CD4-positive, alpha-beta T cell treated with Interferon gamma for 1 hour (primary cell): ENCODE measurements at places on chromosomes 7 and 10.

- no peak for DNase-seq
Observed at GRCh38 chr7:151692721-151693120, 173.0 kb upstream of the RHEB start.

DNA sequence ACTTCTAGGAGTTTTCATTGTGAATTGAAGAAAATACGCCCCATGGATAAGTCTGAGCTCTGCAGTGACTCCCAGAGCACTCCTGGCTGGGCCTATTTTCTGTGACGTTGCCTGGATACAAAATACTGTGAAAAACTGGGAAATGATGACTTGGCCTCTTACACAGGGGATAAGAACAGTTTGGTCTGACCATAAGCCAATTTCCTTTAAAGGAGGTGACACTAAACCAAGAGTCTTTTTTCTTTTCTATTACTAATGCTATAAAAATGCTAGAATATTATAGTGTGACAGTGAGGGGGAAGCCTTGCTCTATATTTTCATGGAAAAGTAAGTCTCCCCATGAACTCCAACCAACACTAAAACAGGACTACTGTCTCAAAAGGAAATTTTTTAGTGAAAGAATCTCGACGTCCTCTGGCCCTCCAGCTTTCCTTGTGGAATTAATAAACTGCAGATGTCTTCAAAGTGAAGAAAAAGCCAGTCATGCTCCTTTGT, 45.5 kb downstream of the MYOF start:
- DNase-seq: peak; percentile 10

- no peak for DNase-seq
Observed at GRCh38 chr10:13773043-13773442, 186.3 kb downstream of the PRPF18 start.

DNA sequence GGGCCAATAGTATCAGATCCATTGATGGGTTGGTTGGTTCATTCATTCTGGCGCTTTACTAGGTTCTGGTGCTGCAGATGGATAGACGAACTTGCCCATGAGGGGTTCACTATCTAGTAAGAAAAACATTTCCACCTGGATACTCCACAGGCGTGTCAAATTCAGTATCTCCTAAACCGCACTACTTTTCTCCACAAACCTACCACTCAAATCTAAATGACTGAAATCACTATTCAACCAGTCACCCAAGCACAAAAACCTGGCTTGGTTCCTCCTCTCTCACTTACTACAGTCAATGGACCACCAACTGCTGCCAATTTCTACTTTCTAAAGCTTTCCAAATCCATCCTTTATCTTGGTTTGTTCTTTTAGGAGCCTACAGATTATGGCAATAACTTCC, 572 bp downstream of the AGK start:
- no peak for DNase-seq

DNA sequence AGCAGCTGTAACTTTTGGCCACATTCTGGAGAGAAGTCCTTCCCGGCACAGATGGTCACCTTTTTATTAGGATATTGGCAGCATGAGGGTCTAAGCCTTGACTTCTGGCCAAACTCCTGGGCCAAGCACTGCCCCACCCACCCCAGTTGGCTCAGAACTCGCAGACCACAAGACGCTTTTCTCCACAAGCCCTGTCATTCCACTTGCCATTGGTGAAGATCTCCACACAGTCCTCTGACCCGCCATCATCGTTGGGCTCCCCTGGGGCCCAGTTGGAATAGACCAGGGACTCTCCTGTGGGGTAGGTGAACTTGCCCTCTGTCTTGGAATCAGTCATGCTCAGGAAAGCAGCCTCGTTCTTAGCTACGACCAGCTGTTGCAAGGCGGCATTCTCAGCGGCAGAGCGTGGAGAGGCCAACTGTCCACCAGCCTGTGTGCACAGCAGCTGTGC, 11.2 kb downstream of the SFTPD start:
- no peak for DNase-seq

- DNase-seq: peak; percentile 36
Observed at GRCh38 chr10:98425511-98426352, 10.8 kb upstream of the PYROXD2 start.

DNA sequence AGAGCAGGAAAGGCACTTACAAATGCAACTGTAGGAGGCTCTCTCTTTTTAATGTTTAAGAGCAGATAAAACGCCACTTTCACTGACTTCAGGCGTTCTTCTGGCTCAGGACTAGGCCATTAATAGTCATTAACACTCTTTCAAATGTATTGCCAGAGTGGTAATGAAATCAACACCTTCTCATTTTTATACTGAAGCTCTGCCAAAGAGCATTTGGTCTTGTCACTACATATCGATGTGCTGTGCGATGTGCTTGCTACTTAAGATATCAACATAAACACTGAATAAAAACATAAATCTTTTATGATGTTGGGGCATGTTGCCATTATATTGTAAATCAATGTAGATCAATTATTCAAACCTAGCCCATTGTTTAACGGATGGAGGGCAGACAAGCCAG, 634.7 kb downstream of the ARL4A start:
- no peak for DNase-seq

DNA sequence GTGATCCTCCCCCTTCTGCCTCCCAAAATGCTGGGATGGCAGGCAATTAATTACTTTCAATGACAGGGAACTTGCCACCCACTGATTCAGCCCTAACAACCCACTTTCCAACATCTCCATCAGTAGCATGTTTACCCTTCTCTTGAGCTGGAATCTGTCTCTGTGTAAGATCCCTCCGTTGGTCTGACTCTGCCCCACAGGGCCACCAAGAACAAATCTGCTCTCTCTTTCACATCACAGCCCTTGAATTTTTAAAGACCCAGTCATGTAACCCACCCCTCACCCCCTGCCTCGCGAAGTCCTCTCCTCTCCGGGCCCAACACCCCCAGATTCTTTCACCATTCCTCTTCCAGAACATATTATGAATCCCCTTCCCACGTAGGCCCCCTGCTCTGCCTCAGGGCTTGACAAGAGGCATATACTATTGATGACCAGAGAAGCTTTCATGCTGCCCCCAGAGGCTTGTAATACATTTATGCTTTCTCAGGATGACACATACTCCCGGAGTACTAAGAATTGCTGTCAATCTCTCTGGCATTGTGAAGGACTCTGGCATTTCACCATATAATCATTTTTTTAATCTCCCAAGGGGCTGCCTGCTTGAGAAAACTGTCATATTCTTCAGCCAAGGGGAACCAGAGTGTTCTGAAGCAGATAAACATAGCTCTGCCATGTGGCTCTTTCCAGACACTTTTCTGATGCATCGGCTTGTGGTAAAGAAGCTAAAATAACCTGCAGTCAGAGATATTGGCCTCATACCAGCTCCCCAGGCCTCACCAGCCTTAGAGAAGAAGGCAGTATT, 179.2 kb upstream of the AUTS2 start:
- no peak for DNase-seq

DNA sequence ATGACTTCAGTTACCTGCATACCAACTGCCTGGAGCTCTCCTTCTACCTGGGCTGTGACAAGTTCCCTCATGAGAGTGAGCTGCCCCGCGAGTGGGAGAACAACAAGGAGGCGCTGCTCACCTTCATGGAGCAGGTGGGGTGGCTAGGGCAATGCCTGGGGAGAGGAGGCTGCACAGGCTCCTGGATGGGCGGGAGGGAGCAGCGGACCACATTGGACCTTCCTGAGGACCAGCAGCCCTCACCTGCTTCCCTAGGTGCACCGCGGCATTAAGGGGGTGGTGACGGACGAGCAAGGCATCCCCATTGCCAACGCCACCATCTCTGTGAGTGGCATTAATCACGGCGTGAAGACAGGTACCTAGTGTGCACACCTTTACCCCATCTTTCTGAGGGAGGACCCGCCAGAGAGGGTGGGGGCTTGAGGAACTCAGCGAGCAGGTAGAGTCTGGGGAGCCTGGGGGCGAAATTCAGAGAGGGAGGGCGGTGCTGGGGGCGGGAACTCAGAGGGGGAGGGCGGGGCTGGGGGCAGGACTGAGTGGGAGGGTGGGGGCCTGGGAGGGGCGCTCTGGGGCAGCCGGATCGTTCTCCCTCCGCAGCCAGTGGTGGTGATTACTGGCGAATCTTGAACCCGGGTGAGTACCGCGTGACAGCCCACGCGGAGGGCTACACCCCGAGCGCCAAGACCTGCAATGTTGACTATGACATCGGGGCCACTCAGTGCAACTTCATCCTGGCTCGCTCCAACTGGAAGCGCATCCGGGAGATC, 9.0 kb downstream of the AEBP1 start:
- DNase-seq: no peak
